ENCODE measurements at places on chromosomes 3 and 15.

DNA sequence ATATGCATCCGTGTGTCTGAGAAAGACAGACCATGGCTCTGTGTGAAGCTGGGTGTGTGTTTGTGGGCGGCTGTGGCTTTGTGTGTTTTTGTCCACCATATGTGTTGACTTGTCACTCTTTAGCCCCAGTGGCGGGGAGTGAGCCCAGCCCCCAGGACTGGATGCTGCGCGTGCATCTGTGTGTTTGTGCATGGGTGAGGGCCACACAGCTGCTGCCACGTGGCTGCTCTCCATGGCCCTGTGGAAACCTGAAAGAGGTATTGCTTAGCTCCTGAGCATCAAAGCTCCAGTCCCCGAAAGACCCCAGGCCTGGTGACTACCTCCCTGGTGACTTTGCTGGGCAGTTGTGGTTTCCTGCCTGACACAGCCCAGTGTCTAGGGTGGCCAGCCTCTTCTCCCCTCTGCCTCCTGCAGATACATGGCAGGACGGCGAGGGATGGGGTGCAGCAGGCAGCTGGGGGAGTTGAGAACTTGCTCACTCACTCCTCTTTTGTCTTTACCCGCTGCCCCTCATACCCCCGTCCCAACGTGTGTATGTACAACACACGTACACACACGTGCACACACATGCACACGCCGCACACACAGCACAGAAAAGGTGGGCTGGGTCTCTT is 6.5 kb downstream of the EPHB3 start:
- DNase-seq, result no peak

DNA sequence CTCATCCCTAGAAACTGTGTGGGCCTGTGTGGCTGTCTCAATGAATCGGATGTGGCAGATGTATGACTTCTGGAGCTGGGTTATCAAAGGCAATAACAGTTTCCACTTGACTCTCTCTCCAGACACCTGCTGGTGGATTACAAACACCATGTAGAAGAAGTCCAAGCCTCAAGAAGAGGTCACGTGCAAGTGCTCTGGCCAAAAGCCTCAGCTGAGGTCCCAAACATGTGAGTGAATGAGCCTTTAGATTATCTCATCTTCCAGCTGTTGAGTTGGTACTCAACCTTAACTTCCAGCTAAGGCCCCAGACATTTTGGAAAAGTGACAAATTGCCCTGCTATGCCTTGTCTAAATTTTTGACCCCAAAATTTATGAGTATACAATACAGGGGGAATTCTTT is 42.7 kb upstream of the IL12A start:
- DNase-seq, result no peak

- no peak for DNase-seq
Measured at GRCh38 chr3:114060906-114061655, 4.5 kb downstream of the QTRT2 start.

DNA sequence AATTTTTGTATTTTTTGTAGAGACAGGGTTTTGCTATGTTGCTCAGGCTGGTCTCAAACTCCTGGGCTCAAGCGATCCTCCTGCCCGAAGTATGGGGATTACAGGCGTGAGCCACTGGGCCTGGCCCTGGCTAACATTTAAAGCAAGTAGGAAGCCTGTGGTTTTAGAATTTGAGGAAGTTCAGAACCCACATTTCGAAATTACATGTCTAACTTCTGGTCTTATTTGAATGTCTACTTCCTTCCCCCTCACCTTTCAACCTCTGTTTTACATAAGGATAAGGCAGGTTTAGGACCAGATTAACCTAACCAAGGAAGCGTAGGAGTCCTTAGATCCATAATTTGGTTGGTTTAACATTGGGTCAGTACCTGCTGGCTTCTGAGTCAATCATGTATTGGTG is 120.5 kb upstream of the PROK2 start:
- DNase-seq, result no peak

Data from stimulated activated CD8-positive, alpha-beta memory T cell treated with anti-CD3 and anti-CD28 coated beads, Interleukin-7, amount 100 ng/mL, for 24 hours (primary cell).